ENCODE measurements at places on chromosomes 6 and 20. TPM values are rescaled to one million over a fixed set of nuclear protein-coding genes. Genes with fewer than 3 reads are reported as not detected.

The TNFRSF6B gene
- not detected for total RNA-seq

The FAM217A gene
- not detected for total RNA-seq

The NRN1 gene
- 0.65 TPM for total RNA-seq

The MATN4 gene
- total RNA-seq = 0.15 TPM

The FAM83C gene
- total RNA-seq = 0.08 TPM

The POM121L2 gene
- not detected for total RNA-seq

All from A549 treated with GW870086 at 1 μM for 4 hours (cell line).